H1 (cell line): ENCODE measurements at places on chromosomes 6 and 20.

- no peak for DNase-seq
- no peaks in the 10 kb centered on the region for H3K4me1 ChIP-seq
- no peaks in the 10 kb centered on the region for H3K27me3 ChIP-seq
- no peaks in the 10 kb centered on the region for H3K36me3 ChIP-seq
- H3K4me3 ChIP-seq: no peak overlapping the region
- H3K27ac ChIP-seq: no peak overlapping the region
Observed at GRCh38 chr6:129793447-129793846, 67.7 kb downstream of the TMEM244 start.

DNA sequence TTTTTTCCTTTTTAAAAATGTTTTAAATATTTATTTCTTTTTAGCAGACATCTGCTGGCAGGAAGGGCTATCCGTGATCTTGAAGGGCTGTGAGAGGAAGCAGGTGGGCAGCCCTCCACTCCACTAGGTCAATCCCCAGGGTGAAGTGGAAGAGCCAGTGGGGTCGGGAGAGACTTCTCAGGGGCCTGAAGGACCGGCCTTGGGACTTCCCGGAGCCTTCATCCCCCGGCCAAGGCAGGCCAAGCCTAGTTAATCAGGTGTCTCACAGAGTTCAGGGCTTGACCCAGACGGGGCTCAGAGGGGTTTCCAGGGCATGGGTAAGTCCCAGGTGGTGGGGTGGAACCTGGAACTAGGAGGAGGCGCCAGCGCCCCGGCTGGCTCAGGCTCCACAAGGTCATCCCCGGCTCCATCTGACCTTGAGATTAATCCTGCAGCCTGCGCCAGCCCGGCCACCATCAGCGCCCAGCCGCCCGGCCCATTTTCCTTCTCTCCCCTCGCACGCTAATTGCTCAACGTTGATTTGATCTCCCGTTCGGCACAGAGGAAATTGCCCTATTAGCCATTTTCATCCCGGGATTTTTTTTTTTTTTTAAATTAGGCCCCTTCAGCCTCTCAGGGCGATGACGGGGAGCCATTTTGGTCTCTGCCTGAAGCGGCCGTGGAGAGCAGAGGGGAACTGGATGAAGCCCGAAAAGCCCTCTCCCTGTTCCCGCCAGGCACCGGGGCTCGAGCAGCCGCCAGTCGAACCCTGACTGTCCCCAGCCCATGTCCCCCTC is 44.4 kb downstream of the MDFI start:
- H3K27me3 ChIP-seq: no peaks in the 10 kb centered on the region
- no peak overlapping the region for H3K4me3 ChIP-seq
- no peaks in the 10 kb centered on the region for H3K36me3 ChIP-seq
- H3K4me1 ChIP-seq: peaks cover 34% of the 10 kb centered on the region
- H3K27ac ChIP-seq: no peak overlapping the region
- no peak for DNase-seq

- H3K36me3 ChIP-seq: no peaks in the 10 kb centered on the region
- no peak overlapping the region for H3K27ac ChIP-seq
- no peaks in the 10 kb centered on the region for H3K4me1 ChIP-seq
- no peak for DNase-seq
- no peaks in the 10 kb centered on the region; the same call in none of the 2 replicates for H3K27me3 ChIP-seq
Observed at GRCh38 chr6:88135578-88136114, 30.5 kb downstream of the CNR1 start.

- no peaks in the 10 kb centered on the region for H3K27me3 ChIP-seq
- no peaks in the 10 kb centered on the region for H3K4me1 ChIP-seq
- no peaks in the 10 kb centered on the region for H3K36me3 ChIP-seq
- H3K4me3 ChIP-seq: no peak overlapping the region
Observed at GRCh38 chr6:75065523-75065922, 140.3 kb downstream of the COL12A1 start.

DNA sequence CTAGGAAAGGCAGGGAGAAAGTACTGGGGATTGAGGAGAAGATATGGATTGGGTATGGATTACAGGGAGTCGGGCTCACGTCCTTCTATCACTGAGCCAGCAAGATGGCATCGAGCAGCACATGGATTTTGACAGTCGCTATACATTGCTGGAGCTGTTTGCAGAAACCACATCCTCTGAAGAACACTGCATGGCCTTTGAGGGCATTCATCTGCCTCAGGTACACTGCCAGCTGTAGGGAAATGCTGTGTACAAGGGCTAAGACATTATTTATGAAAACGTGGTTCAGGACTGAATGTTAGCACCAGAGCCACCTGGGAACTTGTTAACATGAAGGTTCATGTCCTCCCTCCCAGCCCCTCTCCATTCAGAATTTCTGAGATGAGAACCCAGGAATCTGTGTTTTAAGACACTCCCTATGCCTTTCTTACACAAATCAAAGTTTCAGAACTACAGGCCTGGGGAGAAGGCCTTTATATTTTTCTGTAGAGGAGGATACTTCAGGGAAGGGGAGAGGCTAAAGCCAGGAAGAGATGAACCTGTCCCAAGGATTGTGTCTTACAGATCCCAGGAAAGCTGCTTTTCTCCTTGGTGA is 3.5 kb downstream of the CUL9 start:
- H3K27me3 ChIP-seq: no peaks in the 10 kb centered on the region
- no peaks in the 10 kb centered on the region for H3K36me3 ChIP-seq
- no peak for DNase-seq
- H3K27ac ChIP-seq: no peak overlapping the region
- no peak overlapping the region for H3K4me3 ChIP-seq

GRCh38 chr6:12233693-12234571 is 56.2 kb upstream of the EDN1 start:
- H3K4me3 ChIP-seq: no peak overlapping the region
- H3K27me3 ChIP-seq: no peaks in the 10 kb centered on the region
- no peaks in the 10 kb centered on the region for H3K4me1 ChIP-seq
- no peaks in the 10 kb centered on the region for H3K36me3 ChIP-seq

DNA sequence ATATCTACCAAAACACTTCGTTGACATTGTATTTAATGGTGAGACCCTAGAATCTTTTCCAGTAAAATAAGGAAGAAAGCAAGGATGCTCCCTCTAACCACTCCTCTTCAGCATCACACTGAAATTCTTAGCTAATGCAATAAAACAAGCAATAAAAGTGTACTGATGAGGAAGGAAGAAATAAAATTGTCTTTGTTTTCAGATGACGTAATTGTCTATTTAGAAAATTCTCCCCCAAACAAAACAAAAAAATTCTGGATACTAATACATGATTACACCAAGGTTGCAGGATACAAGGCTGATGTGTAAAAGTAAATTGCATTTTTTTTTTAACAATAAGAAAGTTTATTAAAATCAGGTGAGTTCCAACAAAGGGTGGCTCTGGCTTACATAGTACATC is 205.0 kb upstream of the SSTR4 start:
- no peak overlapping the region for H3K27ac ChIP-seq
- no peak overlapping the region for H3K4me3 ChIP-seq
- H3K27me3 ChIP-seq: no peaks in the 10 kb centered on the region
- no peaks in the 10 kb centered on the region for H3K4me1 ChIP-seq

DNA sequence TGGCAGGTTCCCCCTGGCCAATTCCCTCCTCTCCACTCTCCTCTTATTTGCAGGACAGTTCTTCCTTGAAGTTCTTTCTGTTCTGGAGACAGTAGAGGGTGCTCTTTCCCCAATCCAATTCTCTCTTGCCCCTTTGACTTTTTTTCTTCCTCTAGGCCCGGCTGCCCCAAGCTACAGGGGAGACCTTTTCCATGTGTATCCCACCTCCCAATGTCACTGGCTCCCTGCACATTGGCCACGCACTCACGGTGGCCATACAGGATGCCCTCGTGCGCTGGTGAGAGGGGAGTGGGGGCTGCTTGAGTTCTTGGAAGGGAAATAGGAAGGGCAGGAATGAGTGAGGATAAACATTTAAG is 1.5 kb downstream of the VARS2 start:
- H3K27me3 ChIP-seq: no peaks in the 10 kb centered on the region
- H3K4me3 ChIP-seq: no peak overlapping the region
- H3K36me3 ChIP-seq: peaks cover 2% of the 10 kb centered on the region

DNA sequence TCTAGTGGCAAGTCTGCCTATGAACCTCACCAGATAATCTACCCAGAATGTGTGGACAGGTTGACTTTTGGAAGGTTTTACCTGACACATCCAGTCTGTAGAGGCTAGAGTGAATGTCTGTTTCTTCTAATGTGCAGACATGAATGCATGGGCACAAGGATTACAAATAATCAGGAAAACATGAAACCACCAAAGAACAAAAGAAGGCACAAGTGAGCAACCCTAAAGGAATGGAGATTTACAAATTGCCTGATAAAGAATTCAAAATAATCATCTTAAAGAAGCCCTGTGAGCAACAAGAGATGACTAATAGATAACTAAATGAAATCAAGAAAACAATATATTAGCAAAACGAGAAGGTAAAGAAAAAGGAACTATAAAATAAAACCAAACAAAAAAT is 876.1 kb upstream of the ADGRB3 start:
- no peak overlapping the region for H3K4me3 ChIP-seq
- H3K36me3 ChIP-seq: no peaks in the 10 kb centered on the region
- no peak for DNase-seq

- no peaks in the 10 kb centered on the region for H3K4me1 ChIP-seq
- DNase-seq: no peak
- H3K36me3 ChIP-seq: no peaks in the 10 kb centered on the region
- no peaks in the 10 kb centered on the region for H3K27me3 ChIP-seq
- H3K4me3 ChIP-seq: no peak overlapping the region
Observed at GRCh38 chr6:19450651-19451050, 386.5 kb upstream of the ID4 start.

- H3K4me1 ChIP-seq: no peaks in the 10 kb centered on the region
- no peaks in the 10 kb centered on the region for H3K36me3 ChIP-seq
- no peak for DNase-seq
Observed at GRCh38 chr6:96948631-96949030, 24.1 kb downstream of the KLHL32 start.

GRCh38 chr6:16420715-16421461 is 182.5 kb downstream of the GMPR start:
- no peaks in the 10 kb centered on the region for H3K36me3 ChIP-seq
- no peaks in the 10 kb centered on the region for H3K27me3 ChIP-seq
- no peak overlapping the region for H3K4me3 ChIP-seq
- H3K4me1 ChIP-seq: peaks cover 7% of the 10 kb centered on the region
- no peak for DNase-seq

GRCh38 chr20:56865055-56865454 is 235.9 kb downstream of the TFAP2C start:
- H3K4me1 ChIP-seq: peaks cover 4% of the 10 kb centered on the region; the same call in 1 of the 2 replicates
- no peak for DNase-seq
- H3K36me3 ChIP-seq: no peaks in the 10 kb centered on the region
- no peak overlapping the region for H3K27ac ChIP-seq
- H3K27me3 ChIP-seq: no peaks in the 10 kb centered on the region

DNA sequence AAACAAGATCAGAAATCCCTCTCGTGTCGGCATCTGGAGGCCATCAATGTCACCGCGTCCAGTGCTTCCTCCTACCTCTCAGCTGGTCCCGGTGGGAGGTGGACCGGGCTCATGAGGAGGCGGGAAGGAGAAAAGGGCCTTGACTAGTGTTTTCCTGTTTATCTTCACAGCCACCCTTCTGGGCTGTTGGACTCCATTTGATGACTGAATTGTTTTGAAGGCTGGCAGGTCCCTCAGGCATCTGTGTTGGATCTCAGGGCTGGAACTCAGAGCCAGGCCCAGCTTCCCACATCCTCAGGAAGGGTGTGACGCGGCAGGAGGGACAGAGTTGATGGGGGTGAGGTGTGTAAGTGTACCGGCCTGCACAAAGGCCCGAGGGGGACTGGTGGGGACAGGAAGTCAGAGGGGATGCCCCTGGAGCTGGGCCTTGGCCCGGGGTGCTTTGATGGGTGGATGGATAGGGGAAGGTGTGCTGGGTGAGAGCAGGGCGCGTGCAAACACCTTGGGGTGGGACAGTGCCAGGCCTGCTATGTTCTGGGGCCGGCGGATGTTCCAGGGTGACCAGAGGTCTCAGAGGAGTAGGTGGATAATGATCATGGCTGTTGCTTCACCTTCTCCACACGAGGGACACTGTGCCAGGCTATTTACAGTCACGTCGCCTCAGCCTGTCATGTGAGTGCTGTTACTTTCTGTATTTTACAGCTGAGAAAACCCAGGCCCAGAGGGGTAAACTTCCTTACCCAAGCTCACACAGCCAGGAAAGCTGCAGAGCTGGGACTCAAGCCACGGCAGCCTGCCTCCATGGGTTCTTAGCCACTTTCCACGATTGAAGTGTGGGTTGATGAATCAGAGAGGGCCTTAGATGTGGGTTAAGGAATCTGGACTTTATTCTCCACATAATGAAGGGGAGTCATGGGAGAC is 17.9 kb upstream of the CHMP4B start:
- no peak for DNase-seq
- no peaks in the 10 kb centered on the region for H3K27me3 ChIP-seq
- no peak overlapping the region for H3K4me3 ChIP-seq
- no peaks in the 10 kb centered on the region; the same call in 1 of the 2 replicates for H3K4me1 ChIP-seq
- peaks cover 2% of the 10 kb centered on the region; the same call in 1 of the 2 replicates for H3K36me3 ChIP-seq
- H3K27ac ChIP-seq: no peak overlapping the region

GRCh38 chr6:80341330-80341729 is 234.9 kb downstream of the BCKDHB start:
- 0 out of 2 replicates have a peak, but pooled peaks cover 3% of the 10 kb centered on the region for H3K4me1 ChIP-seq
- no peak overlapping the region for H3K27ac ChIP-seq
- no peak overlapping the region for H3K4me3 ChIP-seq

DNA sequence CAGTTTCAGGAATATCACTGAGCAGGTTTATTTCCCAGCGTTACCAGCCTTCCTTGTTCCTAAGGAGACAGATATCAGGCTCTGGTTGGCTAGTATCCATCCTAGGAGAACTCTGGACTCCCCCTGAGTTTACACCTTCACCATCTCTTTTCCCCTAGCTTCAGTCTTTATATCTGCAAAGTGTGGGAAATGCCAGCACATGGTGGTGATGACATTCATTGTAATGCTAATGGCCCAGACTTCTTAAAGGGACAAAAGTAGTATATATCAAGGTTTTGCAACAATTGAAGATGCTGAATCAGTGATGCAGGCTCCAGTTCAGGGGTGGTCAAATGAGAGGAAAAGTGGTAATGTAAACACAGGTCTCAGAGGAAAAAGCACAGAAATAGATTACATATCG is 224.3 kb upstream of the SYNDIG1 start:
- no peak for DNase-seq
- no peaks in the 10 kb centered on the region for H3K4me1 ChIP-seq
- H3K4me3 ChIP-seq: no peak overlapping the region
- no peaks in the 10 kb centered on the region for H3K27me3 ChIP-seq
- H3K27ac ChIP-seq: no peak overlapping the region
- H3K36me3 ChIP-seq: no peaks in the 10 kb centered on the region

DNA sequence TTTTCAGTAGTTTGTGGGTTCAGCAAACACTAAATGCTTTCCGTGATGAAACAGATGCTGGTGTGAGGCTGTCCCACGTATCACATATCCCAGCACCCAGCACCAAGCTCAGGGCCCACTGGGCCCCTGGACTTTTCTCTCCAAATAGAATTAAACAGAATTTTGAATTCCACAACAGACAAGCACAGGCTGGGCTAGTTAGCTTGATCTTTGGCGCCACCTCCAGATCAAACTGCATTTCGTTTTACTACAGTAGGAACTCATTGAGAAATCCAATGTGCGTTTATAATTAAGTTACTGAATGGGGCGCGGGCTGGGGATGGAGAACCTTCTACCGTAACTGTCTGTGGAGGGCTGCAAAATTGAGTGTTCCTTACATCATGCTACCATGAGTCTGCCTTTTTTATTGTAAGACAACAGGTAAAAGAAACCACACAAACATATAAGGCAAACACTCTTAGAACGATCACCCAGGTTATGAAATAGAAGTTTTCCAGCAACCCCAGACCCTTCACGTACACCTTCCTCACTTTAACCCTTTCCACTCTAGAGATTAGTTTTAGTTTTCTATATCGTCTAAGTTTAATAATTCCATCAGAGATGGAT is 107.8 kb downstream of the ZFP64 start:
- no peaks in the 10 kb centered on the region for H3K27me3 ChIP-seq
- H3K4me1 ChIP-seq: no peaks in the 10 kb centered on the region
- no peak overlapping the region for H3K27ac ChIP-seq
- peaks cover 10% of the 10 kb centered on the region for H3K36me3 ChIP-seq
